GM23248 (cell line): ENCODE measurements at places on chromosomes 2 and 18.

DNA sequence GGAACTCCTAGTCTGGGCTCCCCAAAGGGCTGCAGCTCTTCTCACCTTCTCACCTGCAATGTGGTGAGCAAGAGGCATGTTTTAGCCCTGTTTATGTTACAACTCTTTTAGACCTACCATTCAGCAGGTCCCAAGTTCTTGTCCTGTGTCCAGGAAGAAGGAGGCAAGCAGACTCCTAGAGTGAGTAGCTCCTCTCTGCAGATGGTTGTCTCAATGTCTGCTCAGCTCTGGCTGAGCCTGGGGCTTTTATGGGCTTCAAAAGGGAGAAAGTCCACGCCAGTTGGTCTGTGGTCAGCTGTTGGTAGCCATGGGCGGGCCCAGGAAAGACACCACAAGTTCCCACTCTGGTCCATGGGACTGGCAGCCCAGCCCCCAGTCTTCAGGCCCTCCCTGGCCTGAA lies 148.1 kb upstream of the HS6ST1 start:
- DNase-seq = no peak

- no peak for DNase-seq
Measured at GRCh38 chr2:68246396-68246795, 5.9 kb downstream of the PPP3R1 start.

DNA sequence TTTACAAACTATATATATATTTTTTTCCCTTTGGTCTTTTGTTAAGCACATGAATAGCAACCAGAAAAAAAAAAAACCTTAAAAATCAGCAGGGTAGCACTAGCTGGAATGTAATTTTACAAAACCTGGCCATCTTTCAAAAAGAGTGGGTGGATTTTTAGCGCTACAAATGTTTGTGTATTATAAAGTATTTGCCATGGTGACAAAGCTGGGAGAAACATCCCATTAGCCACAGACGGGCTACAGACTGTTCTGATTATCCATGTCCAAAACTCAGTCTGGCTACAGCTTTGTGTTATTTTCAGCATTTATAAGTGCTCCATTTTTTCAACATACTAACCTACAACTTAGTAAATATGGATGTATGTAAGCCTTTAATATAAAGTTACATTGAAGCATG lies 249.5 kb upstream of the TANK start:
- peak; percentile 95 for DNase-seq

DNA sequence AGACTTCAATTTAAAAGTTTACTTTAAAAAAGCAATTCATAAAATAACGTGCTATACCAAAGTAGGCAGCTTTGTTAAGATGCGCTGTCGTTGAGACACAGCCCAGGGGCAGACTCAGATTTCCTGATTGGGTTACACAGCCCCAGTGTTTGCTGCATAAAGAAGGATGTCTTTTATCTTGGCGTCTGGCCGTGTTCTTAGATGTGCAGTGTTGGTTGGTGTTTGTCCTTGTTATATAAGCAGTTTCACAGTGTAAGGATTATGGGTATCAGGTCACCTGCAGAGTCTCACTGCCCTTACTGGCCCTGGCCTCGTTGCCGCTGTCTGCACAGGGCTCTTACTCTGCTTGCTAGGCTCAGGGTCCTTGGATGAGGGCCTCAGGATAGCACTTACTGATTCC lies 108.5 kb downstream of the WDSUB1 start:
- no peak for DNase-seq

- DNase-seq = no peak
Measured at GRCh38 chr18:69447886-69448285, 47.2 kb downstream of the DOK6 start.

DNA sequence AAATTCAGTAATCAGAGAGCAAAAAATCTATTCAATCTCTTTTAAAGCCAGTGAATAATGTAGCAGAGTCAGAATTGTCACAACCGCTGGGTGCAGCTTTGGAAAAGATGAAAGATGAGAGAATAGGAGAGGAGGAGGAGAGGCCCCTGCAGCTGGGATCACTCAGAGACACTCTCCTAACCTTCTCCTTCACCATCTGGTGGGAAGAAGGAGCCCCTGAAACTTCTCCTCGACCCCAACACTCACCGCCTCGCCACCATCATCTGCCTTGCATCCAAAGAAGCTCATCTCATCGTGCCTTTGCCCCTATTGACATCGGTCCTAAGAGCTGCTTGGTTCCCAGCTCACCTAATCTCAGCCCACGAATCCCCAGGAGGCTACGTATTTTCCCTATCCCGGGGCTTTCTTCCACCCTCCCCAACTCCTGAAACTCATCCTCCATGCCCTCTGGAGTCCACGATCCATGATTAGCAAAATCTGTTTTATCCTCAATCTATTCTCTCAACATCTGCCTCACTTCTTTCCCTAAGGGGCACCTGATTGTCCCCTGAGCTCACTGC lies 58.5 kb downstream of the PKDCC start:
- no peak for DNase-seq

DNA sequence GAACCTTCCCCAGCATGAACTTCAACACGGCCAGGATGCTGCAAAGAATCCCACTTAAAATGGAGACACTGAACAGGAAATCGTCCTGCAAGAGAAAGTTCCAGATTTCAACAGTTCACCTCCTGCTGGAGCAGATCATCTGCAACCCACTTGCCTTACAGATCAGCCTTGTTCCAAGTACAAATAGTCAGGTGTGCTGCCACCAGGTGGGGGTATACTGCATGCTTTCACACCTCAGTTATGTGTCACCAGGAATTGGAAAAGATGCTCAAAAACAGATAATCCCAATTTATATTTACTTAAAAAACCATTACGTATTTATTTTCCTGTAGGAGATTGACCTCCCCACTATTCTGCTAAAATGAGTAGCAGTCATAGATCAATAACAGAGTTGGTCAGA lies 212.3 kb downstream of the MGAT5 start:
- peak; percentile 6 for DNase-seq

DNA sequence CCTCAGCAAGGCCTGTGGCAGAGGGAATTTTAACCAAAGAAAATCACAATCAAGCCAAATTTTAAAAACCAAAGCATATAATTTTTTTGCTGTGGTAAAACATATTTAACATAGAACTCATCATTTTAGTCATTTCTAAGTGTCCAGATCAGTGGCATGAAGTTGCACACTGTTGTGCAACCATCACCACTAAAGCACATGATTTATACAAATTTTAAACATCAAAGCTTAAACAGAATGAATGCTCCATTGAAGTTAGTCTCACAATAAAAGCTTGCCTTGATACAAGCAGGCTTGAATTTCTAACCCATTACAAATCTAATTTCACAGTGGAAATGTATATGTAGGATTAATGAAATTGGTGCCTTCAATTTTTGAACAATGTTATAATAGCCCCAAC lies 31.2 kb downstream of the FTCDNL1 start:
- peak; percentile 43 for DNase-seq

- peak; percentile 26 for DNase-seq
Measured at GRCh38 chr2:216139884-216140283, 30.7 kb downstream of the XRCC5 start.

DNA sequence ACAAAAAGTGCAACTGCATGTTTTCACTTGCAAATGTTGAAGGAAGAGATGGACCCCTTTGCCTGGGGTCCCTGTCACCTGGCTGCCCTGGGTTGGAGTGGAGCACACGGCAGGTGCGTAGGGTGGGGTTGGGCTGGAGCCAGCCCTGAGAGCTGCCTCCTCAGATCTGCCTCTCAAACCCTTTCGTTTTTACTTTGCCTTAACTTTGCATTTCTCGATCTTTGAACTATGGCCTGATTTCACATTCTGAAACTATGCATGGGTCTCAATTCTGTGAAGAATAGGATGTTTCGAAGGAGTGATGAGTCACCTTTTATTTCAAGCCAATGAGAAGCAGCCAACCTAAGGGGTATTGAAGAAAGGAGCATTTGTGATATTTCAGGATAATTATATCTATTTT lies 132.8 kb downstream of the ACOXL start:
- no peak for DNase-seq

GRCh38 chr2:238638982-238639628 lies 208.8 kb upstream of the TWIST2 start:
- DNase-seq = no peak

DNA sequence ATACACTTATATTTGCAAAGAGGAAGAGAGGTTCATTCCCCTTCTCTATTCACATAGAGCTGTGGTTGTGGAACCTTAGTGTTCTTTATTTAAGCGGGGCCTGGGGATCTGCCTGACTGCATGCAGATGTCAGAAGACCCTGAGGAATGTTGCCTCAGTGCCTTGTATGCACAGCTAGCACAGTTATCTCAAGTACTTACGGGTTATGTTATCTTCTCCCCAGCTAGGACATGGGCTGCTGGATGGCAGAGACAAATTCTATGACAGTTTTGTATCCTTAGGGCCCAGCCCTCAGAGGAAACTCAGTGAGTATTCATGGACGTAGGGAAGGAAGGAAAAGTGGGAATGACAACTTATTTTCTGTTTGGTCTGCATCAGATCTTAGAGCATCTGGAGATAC lies 37.7 kb upstream of the RTN4 start:
- no peak for DNase-seq

GRCh38 chr2:17302281-17302680 lies 216.0 kb downstream of the RAD51AP2 start:
- DNase-seq = no peak

DNA sequence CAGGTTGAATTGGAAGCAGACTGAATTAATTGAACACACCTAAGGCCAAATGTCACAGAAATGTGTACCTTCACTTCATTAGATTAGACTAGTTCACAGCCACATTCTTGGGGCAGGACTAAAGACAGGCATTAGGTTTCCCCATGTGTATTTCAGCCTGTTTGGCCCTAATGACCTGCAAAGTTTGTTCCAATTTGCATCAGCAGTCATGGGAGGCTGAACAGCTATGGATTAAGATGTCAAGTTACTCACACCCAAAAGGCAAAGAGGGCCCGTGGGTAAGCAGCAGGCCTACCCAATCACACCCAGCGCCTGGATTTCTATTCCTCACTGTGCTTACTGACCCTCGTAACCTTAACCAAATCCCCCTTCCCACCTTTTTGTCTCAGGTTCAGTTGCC lies 99.6 kb upstream of the RIOK3 start:
- DNase-seq = no peak

- DNase-seq = no peak
Measured at GRCh38 chr2:9539531-9539930, 16.1 kb downstream of the ADAM17 start.

DNA sequence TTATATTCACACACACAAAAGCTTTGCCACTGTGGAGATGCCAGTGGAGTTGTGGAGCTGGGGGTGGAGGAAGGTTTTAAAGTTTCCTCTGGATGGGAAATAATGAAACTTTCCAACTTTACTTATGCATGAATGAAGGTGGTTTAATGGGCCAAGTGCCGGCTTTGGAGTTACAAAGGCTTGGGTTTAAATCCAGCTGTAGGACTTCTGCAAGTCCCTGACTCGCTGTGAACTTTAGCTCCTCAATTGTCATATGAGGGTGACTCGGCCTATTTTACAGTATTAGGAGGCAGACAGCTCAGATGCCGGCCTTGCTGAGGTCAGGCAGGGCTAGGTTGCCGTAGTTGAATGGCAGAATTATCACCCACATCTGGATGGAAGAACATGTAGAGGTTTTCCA lies 415.8 kb upstream of the TRIB2 start:
- DNase-seq = peak; percentile 57

DNA sequence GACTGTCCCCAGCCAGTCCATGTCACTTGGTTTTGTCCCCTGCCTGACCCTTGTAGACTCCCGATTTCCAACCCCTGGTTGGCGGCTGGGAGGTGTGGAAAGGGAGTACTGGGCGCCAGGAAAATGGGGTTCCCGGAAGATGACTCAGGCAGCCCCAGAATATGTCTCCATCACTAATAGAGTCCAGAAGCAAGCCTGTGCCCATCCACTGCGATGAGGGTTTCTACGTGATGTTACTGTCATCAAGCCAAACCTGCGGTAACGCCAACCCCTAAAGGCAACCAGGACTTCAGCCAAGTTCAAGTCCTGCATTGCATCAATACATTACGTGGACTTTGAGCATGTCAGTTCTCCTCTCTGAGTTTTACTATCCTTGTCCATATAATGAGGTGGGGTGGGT lies 62.0 kb upstream of the TAF1B start:
- DNase-seq = peak; percentile 64

DNA sequence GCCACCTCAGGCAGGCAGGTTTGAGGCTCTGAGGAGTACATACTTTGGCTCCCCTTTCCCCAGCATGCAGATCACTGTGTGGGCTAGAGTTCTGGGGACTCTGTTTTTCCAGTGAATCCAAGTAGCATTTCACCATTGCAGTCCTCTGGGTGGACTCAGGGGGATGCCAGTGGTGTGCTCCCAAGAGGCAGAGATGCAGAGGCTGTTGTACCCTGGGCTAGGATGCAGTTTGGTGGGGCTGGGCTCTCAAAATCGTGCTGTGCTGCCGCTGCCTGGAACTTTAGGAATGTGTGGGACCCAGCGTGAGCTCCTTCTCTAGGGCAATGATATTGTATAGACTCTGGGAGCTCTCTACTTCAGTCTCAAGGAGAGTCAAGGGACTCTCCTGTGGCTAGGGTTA lies 104.9 kb downstream of the MYO3B start:
- DNase-seq = no peak

DNA sequence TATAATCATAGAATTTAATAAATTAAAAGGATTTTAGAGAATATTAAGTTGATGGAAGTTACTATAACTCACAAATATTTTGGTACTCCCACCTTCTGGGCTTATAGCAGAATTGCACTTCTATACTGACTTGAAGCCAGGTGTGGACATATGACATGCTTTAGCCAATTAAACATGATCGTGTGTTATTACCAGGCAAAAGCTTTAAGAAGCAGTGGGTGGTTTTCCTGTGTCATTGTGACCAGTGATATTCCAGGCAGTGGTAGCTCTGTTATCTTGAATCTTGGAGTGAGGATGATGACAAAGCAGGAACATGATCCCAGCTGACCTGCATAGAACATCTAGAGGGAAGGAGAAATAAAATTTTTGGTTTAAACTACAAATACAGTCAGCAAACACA lies 370.9 kb upstream of the ZEB2 start:
- DNase-seq = peak; percentile 51

- DNase-seq = no peak
Measured at GRCh38 chr2:186691231-186691630, 2.6 kb upstream of the FAM171B start.

GRCh38 chr18:26004832-26005231 lies 85.6 kb downstream of the SS18 start:
- DNase-seq = no peak
